Tibial artery (tissue), 4 donors: ENCODE measurements at places on chromosomes 7 and 10.

DNA sequence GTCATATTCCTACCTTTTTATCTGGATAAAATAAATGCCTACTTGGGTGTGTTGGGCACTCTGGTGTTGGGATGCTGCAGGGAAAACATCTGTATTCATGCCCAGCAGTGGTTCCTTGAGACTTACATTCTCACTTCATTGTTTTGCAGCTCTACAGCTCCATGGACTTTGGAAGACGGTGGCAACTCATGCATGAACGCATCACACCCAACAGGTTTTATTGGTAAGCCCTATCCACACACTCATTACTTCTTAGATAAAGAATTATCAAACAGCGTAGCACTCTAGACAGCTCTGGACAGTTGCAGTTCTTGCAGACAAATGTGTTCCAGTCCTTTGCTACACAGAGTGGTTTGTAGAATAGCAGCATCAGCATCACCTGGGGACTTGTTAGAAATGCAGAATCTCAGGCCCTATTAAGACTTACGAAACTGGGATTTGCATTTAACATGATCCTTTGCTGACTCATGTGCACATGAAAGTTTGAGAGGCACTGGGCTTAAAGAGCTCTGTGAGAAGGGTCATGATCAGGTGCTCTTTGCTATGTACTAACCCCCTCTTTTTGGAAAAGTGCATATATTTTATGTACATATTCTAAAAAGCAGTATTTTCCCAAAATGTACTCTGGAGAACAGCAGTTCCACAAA is 401.9 kb downstream of the SORCS3 start:
- no peak for DNase-seq

DNA sequence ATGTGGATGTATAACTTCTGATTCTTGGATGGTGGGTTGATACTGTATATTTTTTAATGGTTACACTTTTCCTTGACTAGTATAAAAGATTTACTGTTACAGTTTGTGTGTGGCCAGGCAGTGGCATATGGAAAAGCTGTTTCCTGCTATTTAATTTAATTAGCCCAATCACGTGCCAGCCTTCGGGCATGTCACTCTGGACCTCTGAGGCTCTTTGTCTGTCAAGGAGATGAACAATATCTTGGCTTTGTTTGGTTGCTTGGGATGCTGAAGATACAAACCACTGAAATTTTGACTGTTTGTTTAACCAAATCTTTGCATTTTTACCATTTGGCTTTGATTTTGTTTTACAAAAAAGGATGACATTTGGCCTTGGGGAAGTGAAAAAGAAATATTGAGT is 185.0 kb downstream of the HDAC9 start:
- no peak for DNase-seq

GRCh38 chr10:126549344-126549743 is 121.1 kb downstream of the C10orf90 start:
- no peak for DNase-seq

- DNase-seq: no peak
These were observed 5.7 kb downstream of the SEMA3A start for GRCh38 chr7:84188786-84189405.

DNA sequence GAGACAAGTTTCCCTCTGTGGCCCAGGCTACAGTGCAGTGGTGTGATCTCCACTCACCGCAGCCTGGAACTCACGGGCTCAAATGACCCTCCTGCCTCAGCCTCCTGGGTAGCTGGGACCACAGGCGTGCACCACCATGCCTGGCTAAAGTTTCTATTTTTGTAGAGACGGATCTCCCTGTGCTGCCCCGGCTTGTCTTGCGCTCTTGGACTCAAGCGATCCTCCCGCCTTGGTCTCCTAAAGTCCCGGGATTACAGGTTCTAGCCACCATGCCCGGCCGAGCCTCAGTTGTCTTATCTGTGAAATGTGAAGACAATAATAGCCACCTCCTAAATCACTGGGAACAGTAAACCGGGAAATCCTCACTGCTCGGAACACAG is 88.1 kb downstream of the FOXL3 start:
- DNase-seq: peak; percentile 33
